Immature natural killer cell (primary cell): ENCODE measurements at places on chromosomes 5 and 9. TPM values are rescaled to one million over a fixed set of nuclear protein-coding genes. Genes with fewer than 3 reads are reported as not detected.
A peak's percentile ranks its signal among the peaks of the same experiment; 100 is the strongest.

DNA sequence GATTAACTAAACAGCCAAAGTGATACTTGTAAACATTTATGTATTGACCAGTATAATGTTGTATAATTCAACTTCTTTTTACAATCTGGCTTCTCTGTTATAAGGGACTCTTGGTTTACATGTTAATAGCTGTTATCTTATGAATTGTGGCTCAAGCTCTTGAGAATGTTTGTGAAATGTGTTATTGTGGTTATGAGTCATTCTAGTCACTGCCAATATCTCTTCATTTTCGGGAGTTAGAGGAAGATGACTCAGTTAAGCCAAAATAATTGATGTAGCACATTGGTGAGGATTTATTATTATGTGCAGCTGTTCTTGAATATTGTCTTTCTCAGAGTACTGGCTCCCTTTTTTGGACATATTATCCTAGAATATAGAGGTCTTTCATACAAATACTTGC is 655.2 kb upstream of the RIOK2 start:
- no peak for DNase-seq

DNA sequence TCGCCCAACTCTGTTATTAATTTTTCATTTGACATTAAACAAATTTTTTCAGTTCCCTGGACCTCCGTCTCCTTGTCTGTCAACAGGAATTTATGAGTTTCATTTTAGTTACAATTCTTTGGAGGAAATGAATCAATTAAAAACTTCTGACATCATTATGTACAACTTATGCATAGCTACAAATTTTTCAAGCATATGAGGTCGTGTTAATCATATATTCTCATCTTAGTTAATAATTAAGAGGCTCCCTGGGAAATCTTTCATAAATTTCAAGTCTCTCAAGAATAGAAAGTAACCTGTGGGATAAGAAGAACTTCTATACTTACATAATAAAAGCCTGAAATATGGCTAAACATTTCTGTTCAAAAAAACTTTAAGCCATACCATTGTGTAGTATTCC is 3.4 kb downstream of the UGT3A1 start:
- DNase-seq = no peak

GRCh38 chr9:85610074-85610860 is 131.5 kb downstream of the AGTPBP1 start:
- peak; percentile 67 for DNase-seq

GRCh38 chr9:120917929-120918762 is 8.4 kb downstream of the TRAF1 start:
- no peak for DNase-seq

GRCh38 chr9:29796291-29796952 is 2223.1 kb upstream of the C9orf72 start:
- no peak for DNase-seq

GRCh38 chr5:112656451-112656850 is 81.2 kb upstream of the APC start:
- no peak for DNase-seq

CCDC180 gene
- polyA plus RNA-seq = 0.43 TPM

C9orf153 gene
- polyA plus RNA-seq = not detected

SPATA31C1 gene
- not detected for polyA plus RNA-seq

GABBR2 gene
- polyA plus RNA-seq = not detected

GABRA1 gene
- polyA plus RNA-seq = not detected
